ENCODE measurements at places on chromosomes 4 and X. TPM values are rescaled to one million over a fixed set of nuclear protein-coding genes. Genes with fewer than 3 reads are reported as not detected.

GRCh38 chrX:6307156-6307555 is 78.5 kb upstream of the NLGN4X start:
- DNase-seq: no peak

DNA sequence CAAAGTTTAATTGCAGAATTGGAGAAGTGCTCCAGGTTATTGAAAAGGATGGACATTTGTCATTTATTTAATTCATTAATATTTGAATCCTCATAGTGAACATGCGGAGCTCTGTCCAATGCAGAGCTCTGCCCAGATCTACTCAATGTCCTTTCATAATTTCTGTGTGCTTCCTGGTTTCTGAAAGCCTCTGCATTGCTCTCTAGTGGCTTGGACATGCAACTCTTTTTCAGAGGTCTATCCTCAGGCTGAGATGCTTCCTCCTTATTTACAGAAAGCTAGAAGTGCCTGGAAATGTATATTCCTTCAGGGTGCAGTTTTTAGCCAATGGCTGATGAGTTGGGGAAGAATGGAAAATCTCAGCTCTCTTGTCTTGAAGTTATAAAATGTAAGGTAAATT is 786.1 kb upstream of the AADAT start:
- DNase-seq: no peak

GRCh38 chr4:74189331-74190043 is 31.6 kb downstream of the MTHFD2L start:
- DNase-seq: no peak

GRCh38 chr4:92962831-92963230 is 659.1 kb downstream of the GRID2 start:
- no peak for DNase-seq

The GSPT2 gene
- total RNA-seq: 22.2 TPM

The SSX1 gene
- total RNA-seq: not detected
